ENCODE measurements at places on chromosomes 3 and 15.

GRCh38 chr15:88223084-88223483 is 33.5 kb downstream of the NTRK3 start:
- no peak for DNase-seq

DNA sequence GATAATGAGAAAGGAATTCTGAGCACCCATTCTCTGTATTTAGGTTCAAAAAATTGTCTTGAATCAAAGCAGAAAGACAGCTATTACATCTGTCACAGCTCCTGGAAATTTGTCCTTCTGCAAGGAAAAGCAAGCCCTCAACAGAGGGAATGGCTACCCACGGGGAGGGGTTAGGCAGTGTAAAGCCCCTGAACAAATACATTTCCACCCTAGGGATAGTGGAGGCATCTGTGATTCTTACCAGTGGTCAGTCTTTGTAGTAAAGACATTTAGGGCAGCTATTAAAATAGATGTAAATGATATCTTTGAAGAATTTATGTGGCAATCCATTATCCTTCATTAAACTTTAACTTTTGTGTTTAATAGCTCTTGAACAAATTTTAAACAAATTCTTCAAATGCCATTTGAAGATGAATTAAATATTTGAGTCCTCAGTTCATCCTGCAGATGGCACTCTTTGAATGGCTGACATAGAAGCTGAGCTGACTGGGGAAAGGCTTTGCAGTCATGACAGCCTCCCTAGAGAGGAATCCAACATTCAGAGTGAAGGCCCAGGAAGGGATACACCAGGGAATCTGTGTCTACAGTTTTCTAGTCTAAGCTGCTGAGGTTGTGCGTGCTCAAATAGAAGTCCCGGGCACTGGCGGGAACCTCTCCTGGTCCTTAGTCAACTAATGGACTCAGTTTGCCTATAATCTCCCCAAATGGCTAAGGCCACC is 359.7 kb upstream of the ROPN1 start:
- peak; percentile 8 for DNase-seq

GRCh38 chr15:68441045-68441743 is 9.2 kb upstream of the ITGA11 start:
- DNase-seq, result no peak

GRCh38 chr3:197889204-197889930 is 60.6 kb upstream of the RPL35A start:
- DNase-seq, result no peak

- DNase-seq, result peak; percentile 46
Measured at GRCh38 chr3:197736010-197736490, 654 bp downstream of the RUBCN start.

DNA sequence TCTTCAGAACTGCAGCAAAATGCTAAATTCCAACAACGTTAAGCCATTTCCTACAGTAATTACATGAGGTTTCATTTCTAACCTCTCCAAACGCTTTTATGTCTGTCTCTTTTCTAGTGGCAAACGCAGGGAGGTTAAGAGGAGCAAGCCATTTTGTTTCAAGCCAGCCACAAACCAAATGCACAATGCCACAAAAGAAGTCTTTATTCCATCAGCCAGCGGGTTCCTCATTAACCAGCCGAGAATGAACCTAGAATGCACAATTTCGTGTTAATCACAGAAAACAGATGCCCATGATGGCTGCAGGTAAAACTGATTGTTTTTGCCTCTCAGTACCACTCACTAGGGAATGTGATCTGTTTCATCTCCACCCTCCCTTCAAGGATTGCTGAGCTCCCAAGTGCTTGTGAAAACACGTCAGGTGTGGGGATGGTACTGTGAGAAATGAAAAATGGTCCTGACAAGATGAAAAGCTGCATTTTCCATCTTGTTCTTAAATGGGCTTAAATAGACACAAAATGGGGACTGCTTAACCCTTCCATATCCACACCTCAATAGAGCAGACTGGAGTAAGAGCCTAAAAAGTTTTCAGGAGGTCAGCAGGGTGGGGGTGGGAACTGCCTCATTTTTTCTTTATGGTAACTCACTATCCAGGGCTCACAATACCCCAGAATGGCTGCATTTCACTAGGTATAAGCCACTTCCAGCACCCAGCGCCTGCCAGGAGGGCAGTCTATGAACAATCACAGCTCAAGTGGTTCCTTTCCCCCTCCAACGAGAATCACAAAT is 277.1 kb downstream of the MAGI1 start:
- no peak for DNase-seq

DNA sequence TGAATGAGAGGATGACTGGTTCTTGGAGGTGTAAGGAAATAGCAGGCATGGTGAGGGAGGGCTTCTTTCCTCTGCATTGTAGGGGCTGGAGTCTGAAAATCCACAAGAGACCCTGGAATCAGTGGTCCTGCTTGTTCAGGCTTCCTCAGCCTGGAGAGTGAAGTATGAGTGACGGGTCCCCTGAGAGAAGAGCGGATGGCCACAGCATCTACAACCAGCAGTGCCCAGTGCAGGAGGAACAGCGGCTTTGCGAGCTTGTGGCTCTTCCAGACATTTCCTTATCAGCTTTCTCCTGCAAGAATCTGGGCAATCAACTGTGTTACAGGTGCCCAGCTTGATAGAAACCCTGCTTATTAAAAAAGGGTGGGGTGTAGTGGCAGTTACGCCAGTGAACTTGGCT is 97.0 kb upstream of the HES1 start:
- DNase-seq, result no peak

DNA sequence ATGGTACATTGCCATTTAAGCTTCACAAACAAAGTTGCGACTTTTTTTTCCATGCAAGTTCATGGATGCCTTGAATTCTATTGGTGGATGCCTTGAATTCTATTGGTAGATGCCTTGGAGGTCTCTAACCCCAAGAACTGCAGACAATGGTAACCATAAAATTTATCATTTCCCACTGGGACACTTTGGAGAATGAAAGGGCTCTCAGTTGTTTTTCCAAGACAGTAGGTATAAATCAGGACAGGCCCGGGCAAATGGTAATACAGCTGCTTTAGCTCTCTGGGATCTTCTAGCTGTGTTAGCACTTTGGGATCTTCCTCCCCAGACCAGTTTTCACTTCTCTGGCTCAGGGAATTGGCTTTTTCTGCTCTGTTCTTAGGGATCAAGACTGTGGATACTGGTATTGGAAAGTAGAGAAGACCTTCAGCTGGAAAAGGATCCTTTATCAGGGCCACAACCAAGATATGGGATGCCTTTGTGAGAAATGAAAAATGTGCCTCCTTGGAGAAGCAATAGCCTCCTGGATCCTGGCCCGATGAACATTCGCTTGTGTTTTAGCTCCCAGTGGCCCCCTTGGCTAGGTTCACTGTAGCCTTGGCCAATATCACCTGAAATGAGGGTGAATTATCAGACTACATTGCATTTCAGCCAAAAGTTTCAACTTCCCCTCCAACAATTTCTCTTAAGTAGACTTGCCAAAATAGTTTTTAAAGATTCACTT is 8.3 kb downstream of the LRRC3B start:
- DNase-seq, result no peak

GRCh38 chr3:88231207-88231606 is 81.4 kb downstream of the C3orf38 start:
- DNase-seq, result no peak

DNA sequence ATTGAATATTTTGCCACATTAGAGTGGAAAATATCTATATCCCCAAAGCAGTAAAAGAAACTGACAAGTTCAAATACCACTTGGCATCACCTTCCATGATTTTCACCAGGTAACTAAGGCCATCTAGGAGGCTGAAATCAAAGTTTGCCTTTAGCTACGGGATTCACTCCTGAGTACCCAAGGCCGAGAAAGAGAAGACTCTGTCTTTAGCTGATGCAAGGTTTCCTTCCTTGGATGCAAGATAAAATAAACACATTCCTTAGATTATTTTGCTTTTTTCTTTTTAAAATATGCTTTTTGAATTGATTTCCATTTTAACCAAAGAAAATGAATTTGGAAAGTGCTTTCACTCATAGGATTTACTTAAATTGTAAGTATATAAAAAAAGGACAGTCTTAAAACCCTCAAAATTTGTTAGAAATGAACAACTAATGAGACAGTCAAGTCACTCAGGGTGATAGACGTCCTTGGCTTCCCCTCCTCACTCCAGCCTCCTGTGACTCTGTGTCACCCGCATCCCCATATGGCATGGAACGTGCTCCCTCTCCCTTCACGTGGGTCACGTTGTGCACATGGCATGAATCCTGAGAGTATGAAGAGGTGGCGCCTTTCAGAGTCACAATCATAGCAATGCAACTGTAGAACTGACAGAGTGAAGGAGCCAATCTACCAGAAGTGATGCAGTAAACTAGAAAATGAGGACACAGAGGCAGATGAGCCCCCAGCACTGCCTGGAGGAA is 148.4 kb downstream of the RTP4 start:
- no peak for DNase-seq

- DNase-seq, result no peak
Measured at GRCh38 chr15:94667109-94667508, 435.7 kb downstream of the MCTP2 start.

- peak; percentile 10 for DNase-seq
Measured at GRCh38 chr3:10702961-10703740, 112.9 kb upstream of the SLC6A11 start.

GRCh38 chr3:110184536-110184935 is 847.2 kb upstream of the DPPA4 start:
- DNase-seq, result no peak

- no peak for DNase-seq
Measured at GRCh38 chr3:154168998-154169795, 48.0 kb downstream of the ARHGEF26 start.

- no peak for DNase-seq
Measured at GRCh38 chr3:126460381-126460780, 15.3 kb downstream of the ZXDC start.

DNA sequence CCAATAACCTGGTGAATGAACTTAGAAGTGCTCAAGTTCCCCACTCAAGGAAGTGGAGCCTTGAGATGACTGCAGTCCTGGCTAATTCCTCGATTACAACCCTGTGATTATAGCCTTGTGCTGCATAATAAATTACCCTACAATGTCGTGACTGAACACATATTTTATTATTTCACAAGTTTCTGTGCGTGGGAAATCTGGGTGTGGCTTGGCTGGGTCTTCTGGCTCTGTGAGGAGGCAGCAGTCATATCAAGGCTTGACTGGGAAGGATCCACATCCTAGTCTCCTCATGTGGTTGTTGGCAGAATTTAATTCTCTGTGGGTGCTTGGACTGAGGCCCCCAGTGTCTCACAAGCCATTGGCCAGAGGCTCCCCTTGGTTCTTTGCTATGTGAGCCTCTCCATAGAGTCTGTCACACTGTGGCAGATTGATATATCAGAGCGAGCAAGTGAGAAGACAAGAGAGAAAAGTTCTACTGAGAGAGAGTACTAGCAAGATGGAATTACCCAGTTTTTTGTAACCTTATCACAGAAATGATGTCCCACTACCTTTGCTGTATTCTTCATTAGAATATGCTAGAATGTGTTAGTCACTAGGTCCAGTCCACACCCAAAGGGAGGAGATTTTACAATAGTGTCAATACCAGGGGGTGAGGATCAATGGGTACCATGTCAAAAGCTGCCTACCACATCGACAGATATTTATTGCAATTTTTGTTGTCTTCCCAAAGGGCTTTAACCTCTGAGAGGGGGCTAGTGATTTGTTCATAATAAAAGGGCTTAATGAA is 102.8 kb upstream of the TBC1D5 start:
- DNase-seq, result no peak

GRCh38 chr15:98881526-98882520 is 125.8 kb downstream of the PGPEP1L start:
- peak; percentile 51 for DNase-seq

DNA sequence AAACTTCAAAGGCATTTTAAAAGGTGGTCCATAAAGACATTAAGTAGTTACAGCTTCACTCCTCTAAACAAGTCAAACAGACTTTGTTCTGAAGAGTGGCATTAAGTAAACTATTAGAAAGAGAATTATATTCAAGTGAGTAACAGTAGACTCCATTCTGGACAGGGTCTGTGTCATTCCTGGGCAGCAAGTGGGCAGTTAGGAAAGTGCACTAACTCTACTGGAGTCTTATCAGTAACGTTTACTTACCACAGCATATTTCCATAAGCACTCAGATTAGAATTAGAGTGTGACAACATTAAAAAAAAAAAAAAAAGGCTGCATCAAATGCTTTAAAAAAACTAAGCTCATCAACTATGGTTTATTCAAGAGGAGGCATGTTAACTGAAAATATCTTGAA is 10.6 kb downstream of the UBR1 start:
- DNase-seq, result no peak

GRCh38 chr3:132448216-132448961 is 31.1 kb downstream of the DNAJC13 start:
- no peak for DNase-seq

DNA sequence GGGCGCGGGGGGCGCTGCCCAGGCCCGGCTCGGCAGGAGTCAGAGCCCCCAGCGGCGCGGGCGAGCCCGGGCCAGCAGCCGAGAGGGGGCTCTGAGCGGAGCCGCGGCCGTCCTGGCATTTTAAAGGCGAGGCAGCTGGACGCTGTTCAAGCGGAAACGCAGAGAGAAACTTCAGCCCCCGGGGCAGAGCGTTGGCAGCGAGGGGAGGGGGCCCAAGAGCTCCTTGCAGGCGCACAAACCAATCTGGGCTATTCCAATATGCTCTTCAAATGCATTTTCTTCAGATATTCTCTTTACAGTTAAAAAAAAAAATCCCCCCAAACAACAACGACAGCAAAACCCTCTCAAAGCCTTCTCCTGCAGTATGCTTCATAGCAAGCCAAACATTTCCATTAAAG is at the start of gene CTXND1:
Gene CTXND1, minus strand, starts transcription at position 93 of the 398 bp plus-strand sequence. CDS start 50,264 bp downstream, outside the sequence.
- DNase-seq, result no peak

DNA sequence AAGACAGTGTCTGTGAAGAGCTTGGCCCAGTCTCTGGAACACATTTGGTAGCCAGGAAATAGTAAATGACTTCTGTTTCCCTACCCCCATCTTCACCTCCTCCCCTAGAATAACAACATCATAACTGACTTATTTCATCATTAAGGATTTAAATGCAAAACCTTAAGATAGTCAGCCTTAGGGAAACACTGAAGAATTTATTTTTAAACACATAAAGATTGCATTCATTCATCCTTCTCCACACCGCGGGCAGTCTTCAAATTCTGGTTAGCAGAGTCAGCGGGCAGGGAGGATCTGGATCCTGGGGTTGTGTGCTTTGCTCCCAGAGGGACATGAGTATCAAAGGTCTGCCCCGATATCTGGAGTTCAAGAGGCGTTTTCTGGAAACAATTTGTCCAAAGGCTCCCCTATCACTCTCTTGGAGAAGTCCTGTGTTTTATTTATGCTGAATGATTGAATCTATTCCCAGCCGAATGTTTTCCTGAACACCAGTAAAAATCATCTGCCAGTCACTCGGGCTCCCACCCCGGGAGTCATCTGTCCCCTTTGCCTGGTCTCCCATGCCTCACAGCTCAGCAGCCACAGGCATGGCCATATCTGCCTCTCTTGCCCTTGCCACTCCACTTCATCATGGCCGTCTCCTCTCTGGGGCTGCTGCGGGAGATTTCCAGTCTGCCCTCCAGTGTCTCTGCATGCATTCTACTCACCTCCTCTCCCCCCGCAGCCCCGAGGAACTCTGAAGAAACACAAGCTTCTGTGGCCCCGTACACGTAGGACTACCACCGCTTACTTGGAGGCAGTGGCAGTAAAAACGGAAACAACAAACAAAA is 234.7 kb upstream of the CTDSPL start:
- DNase-seq, result no peak

GRCh38 chr15:80156176-80156720 is 3.4 kb downstream of the FAH start:
- no peak for DNase-seq
